ENCODE measurements at places on chromosomes 16 and 17. TPM values are rescaled to one million over a fixed set of nuclear protein-coding genes. Genes with fewer than 3 reads are reported as not detected.

Gene TMEM238L
- not detected for total RNA-seq

Gene SPATA22
- total RNA-seq: not detected

Gene MYH2
- total RNA-seq: not detected

Gene KRT27
- not detected for total RNA-seq

Gene POLR2C
- 69.4 TPM for total RNA-seq
